ENCODE measurements at places on chromosomes 1 and 21.
A peak's percentile ranks its signal among the peaks of the same experiment; 100 is the strongest.

GRCh38 chr1:247064304-247064703 is 14.3 kb downstream of the ZNF670 start:
- DNase-seq = no peak

DNA sequence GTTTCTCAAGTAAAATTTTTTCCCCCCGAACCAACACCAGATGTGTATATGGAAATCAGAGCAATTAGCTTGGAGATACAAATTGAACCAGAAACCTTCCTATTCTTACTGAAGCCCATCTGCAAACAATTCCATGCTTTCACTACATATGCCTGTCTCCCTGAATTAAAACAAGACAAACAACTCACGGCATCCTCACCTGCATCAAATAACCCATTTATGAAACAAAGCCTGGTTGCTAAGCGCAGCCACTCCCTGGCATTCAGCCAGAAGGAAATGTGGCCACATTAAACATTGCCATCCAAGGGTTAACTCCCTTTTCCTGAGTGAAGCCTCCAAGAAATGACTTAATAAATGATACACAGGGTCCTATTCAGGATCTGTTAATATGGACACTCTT is 55.3 kb downstream of the APP start:
- peak; percentile 87 for DNase-seq

DNA sequence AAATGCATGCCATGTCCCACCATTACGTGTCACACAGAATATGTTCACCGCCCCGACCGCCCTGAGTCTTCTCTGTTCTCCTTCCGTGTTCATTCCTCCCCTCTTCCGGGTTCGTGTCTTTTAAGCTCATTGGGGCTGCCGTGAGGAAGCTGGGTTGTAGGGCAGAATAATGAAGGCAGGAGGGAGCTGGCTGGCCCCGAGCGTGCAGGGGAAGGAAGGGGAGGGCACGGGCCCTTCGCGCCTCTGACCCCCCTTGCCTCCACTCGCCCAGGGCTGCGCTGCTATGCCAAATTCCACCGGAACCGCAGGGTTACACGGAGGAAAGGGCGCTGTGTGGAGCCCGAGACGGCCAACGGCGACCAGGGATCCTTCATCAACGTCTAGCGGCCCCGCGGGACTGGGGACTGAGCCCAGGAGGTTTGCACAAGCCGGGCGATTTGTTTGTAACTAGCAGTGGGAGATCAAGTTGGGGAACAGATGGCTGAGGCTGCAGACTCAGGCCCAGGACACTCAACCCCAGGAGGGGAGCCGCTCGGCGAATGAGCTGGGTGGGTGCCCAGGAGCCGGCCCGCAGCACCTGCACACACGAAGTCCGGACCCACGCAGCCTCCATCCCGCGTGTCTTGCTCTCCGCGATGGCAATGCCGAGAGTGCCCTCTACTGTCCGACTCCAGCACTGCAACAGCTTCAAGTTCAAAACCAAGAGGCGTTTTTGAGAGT is 16.5 kb upstream of the AGTRAP start:
- DNase-seq = peak; percentile 52

DNA sequence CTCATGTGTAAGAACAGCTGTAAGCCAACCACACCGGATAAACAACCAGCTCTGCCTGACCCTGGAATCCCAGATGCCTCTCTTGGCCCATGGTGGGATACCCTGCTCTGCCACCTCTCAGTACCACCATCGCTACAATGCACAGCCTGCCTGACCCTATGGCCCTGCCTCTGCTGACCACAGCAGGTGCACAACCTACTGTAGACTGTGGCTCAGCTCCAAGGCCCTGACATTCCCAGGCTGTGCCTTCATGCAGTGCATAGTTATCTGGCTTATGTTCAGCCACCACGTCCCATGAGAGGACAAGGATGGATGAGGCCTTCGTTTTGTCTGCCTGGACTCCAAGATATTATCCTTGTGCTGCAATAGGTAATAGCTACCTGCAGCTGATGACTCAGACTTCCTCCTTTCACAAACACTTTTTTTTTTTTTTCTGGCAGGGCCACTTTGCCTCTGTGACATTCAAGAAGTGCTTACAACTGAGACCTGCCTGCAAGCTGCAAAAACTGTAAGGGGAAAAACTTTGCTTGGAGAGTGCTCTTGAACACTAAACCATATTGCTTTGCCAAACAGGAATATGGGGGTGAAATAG is 177.7 kb downstream of the URB2 start:
- DNase-seq = no peak

All from NCI-H2081 (cell line).